ENCODE measurements at places on chromosomes 1 and 21.

DNA sequence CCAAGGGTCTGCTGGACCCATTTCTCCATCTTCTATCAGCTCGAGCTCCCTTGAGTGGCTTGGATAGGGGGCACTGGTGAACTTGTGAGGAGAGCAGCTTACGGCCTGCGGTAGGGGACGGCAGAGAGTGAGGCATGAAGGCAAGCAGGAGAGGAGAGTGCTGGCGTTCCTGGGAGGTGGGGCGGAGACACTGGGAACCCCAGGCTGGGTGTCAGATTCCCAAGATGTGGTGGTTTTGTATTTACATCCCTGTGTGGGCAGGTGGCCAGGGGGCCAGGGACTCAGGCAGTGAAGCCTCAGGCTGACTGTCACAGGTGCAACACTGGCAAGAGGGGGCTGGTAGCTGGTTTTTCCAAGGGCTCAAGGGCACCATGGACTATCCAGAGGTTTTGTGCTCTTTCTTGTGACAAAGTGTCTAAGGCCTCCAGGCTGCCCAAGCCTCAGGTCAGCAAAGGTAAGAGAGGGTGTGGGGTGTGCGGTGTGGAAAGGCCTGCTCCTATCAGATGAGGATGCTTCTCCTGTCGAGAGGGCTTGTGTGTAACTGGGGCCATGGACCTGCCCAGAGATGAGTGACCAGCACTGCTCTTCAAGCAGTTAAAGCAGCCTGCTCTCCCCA is 45.1 kb upstream of the ROR1 start:
- no peak for DNase-seq

GRCh38 chr1:196148367-196148970 is 459.8 kb downstream of the KCNT2 start:
- no peak for DNase-seq

- DNase-seq = no peak
These were observed 538.1 kb downstream of the MATN1 start for GRCh38 chr1:30185313-30185712.

- no peak for DNase-seq
These were observed 57.9 kb upstream of the GJB5 start for GRCh38 chr1:34696981-34697380.

GRCh38 chr1:61888808-61889207 is 146.5 kb downstream of the PATJ start:
- DNase-seq = no peak

- no peak for DNase-seq
These were observed 784.0 kb downstream of the MRPL39 start for GRCh38 chr21:24823247-24823646.

GRCh38 chr21:15894596-15894995 is 164.8 kb downstream of the USP25 start:
- no peak for DNase-seq

GRCh38 chr1:232484856-232485255 is 145.1 kb downstream of the SIPA1L2 start:
- no peak for DNase-seq

GRCh38 chr1:161086457-161086856 is 2.9 kb downstream of the NECTIN4 start:
- DNase-seq = no peak

- DNase-seq = no peak
These were observed 103.2 kb downstream of the PKN2 start for GRCh38 chr1:88787023-88787903.

- DNase-seq = no peak
These were observed 973.1 kb upstream of the ADGRL2 start for GRCh38 chr1:80827666-80828065.

GRCh38 chr1:160963521-160963920 is 8.9 kb upstream of the ITLN2 start:
- DNase-seq = no peak

GRCh38 chr1:213571843-213572242 is 415.9 kb upstream of the PROX1 start:
- DNase-seq = no peak

DNA sequence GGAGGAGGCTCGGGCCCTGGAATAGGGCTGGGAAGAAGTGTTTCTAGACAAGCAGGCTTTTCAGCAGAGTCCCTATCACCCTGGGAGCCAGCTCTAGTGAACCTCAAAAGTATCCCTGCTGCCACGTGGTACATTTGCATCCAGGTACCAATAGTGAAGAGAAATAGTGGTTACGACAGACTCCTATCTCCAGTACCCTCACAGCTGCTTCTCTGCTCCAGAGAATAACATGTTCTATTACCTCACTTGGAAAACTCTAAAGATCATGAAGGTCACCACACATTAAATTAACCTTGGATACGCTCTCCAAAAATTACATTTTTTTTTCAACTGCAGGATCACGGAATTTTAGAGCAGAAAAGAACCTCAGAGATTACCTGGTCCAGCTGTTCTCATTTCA is 230.4 kb upstream of the PLD5 start:
- no peak for DNase-seq

DNA sequence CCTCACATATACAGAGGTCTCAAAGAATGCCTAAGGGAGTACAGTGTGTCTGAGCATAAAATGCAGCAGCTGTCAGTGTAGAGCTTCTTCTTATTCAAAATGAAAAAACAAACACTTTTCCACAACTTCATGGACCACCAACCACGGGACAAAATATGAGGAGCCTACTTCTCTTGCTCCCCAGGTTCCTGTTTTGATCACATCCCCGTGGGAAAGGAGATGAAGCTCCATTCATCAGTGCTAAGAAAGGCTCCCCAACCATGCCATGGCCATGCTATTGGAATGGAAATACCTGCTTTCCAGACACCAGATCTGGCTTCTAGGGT is 383 bp downstream of the CD48 start:
- DNase-seq = no peak

- no peak for DNase-seq
These were observed 125.2 kb upstream of the F3 start for GRCh38 chr1:94666797-94667196.

- DNase-seq = no peak
These were observed 156.0 kb downstream of the TGFB2 start for GRCh38 chr1:218501161-218501560.

- DNase-seq = no peak
These were observed 67.1 kb downstream of the FGGY start for GRCh38 chr1:59364037-59364436.

DNA sequence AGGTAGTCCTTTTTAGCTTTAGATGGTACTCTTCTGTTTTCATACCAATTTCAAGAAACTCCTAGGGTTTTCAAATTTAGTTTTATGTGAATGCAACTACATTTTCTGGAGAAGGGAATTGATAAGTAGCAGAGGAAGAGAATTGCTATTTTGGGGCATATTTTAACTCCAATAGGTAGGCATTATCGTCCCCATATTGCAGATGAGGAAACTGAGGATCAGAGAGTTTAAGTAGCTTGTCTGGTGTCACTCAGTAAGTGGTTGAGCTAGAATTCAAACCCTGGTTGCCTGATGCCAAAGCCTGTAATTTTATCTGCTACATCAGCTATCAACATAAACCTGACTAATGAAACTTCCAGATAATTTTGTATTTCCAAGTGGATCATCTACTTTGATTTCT is 1.9 kb downstream of the NFYC start:
- DNase-seq = no peak

DNA sequence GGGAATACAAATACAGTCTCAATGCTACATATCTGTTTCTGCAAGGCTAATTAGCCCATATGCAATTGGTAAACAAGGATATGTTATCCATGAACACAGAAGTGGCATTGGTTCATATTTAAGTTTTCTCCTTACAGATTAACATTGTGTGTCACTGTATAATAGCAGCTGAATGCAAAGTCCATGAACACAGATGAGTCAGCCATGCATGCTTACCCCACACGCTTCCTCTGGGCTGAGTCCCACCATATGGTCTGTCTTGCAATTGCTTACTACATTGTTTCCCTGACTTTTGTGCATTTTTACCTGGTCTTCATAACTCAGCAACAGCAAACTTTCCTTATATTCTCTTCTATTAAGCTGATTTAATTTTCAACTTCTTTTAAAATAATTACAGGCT is 41.5 kb upstream of the TSNAX start:
- DNase-seq = no peak

DNA sequence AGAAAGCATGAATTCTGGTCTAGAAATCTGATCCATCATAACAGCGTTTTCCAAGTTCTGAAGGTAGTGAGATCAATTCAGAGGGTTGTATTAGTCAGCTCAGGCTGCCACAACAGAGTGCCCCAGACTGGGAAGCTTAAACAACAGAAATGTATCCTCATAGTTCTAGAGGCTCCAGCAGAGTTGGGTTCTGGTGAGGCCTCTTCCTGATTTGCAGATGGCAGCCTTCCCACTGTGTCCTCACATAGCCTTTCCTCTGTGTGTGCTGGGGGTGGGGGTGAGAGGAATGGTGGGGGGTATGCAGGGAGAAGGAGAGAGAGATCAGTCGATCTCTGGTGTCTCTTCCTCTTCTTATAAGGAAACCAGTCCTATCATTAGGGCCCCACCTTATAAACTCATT is 15.1 kb downstream of the ZBTB8B start:
- no peak for DNase-seq

- no peak for DNase-seq
These were observed 46.1 kb upstream of the ABCG1 start for GRCh38 chr21:42172596-42173483.

DNA sequence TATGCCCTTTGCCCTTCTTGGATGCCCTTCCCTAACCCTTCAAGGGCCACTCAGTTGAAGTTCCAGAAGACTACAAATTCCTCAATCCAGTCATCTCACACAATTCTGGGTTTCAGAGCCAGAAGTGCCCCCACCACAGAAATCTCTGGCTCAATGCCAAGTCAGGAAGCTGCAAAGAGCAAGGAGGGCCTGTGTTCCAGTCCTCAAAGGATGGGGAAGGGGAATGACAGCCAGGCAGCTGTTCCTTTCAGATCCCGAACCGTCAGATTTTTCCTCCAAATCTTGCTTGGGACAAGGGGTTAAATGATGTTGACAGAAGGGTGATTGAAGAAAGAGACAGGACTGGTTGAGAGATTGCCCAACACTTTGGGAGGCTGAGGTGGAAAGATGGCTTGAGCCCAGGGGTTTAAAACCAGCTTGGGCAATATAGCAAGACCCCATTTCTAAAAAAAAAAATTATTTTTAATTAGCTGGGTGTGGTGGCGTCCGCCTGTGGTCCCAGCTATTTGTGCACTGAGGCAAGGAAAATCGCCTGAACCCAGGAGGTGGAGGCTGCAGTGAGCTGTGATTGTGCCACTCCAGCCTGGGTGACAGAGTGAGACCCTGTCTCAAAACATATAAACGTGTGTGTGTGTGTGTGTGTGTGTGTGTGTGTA is 716 bp upstream of the HPDL start:
- no peak for DNase-seq

DNA sequence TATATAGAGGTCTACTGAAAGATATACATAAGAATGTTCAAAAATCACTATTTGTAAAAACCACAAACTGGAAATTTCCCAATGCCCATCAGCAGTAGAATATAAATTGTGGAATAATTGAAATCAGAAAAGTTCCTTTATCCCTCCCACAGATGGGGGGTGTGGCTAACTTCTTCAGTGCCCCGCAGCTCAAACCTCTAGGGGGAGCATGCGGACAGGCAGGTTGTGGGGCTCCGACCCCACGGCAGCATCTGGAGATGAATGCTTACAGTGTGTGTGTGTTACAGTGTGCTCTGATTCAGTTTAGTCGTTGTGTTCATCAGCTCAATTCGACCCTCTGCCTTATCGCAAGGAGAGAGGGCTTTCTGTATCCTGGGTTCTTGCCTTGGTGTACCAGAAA is 262.1 kb upstream of the LRRC7 start:
- DNase-seq = no peak

GRCh38 chr1:156571261-156571852 is 1.0 kb downstream of the IQGAP3 start:
- no peak for DNase-seq

DNA sequence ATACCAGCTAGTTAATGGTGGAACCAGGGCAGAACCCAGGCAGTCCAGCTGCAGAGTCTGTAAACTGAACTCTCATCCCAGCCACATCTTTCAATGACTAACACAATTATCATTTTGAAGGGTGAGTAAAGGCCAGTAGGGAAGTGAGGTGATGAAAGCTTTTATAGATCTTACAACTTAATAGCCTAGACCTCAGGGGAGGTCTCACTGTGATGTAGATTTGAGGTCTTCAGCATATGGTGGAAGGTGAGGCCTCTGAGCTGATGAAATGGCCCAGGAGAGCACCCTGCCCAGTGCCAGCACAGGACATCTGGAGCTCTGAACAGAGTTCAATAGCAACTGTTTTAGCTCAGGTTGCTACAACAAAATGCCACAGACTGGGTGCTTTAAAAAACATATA is 44.8 kb upstream of the POU2F1 start:
- no peak for DNase-seq

DNA sequence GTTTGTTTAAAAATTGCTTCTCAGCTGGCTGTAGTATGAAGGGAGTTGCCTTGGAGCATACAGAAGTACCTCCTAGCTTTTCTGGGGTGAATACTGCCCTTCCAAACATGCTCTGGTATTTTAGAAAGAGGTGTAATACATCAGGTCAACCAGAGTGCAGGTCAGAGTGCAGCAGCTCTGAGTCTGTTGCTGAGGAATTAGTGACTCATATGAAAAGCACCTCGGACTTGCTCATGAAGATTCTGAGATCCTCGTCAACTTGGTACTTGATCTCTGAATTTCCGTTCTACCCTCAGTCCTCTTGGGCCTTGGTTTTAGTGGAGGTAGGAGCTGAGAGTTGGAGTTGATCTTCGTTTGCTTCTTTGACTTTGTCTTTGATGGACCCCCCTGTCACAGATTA is 67.3 kb downstream of the NOS1AP start:
- no peak for DNase-seq

- no peak for DNase-seq
These were observed 2.4 kb downstream of the BEST4 start for GRCh38 chr1:44785501-44786137.

- no peak for DNase-seq
These were observed 19.2 kb upstream of the CD1D start for GRCh38 chr1:158161446-158161845.

DNA sequence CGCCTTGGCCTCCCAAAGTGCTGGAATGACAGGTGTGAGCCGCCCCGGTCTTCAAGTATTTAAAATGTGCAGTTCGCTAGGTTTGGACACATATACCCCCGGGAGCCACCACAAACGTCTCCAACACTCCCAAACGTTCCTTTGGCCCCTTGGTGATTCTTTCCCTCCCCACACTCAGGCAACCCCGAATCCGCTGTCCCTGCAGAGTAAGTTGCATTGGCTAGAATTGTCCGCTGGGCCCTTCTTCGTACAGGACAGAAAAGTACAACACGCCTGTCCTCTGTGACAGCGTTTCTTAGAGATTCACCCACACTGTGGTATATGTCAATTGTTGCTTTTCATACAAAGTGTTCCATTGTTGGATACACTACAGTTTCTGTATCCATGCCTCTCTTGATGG is 3.2 kb upstream of the PERM1 start:
- DNase-seq = no peak
